Activated naive CD8-positive, alpha-beta T cell treated with anti-CD3 and anti-CD28 coated beads for 36 hours (primary cell): ENCODE measurements at places on chromosomes 3 and 15.
A peak's percentile ranks its signal among the peaks of the same experiment; 100 is the strongest.

GRCh38 chr3:36542186-36542585, 161.9 kb downstream of the STAC start:
- no peak for DNase-seq

DNA sequence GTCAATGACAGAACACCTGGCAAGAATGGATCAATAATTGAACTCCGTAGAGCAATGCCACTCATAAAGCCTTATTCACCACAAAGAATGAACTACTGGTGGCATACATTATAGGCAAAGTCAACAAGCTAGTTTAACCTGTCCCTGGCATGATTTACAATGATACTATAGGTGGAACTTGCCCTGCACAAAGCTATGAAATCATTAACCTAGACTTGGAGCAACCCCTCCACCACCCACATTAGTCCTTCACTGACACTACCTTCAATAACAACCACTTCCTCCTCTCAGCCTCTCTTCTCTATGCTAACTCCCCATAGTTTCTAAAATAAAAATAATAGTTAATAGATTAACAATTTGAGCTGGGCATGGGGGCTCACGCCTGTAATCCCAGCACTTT, 54.4 kb downstream of the ACAP2 start:
- DNase-seq = no peak

DNA sequence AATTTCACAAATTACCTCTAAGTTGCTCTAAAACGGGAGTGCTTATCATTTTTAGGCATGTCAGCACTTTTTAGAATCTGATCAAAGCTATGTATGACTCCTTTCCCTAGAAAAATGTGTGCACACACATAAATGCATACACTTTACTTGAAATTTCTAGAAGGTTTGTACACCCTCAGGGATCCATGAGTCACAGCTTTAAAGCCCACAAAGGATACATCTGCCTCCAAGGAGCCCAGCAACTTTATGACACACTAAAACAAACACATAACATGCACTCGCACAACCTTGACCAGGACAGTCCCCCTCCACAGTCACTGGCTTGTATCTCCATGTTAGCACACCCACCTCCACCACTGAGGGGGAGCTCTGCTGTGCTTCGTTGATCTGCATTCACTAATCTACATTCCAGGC, 722.0 kb upstream of the CFAP20DC start:
- DNase-seq = no peak

DNA sequence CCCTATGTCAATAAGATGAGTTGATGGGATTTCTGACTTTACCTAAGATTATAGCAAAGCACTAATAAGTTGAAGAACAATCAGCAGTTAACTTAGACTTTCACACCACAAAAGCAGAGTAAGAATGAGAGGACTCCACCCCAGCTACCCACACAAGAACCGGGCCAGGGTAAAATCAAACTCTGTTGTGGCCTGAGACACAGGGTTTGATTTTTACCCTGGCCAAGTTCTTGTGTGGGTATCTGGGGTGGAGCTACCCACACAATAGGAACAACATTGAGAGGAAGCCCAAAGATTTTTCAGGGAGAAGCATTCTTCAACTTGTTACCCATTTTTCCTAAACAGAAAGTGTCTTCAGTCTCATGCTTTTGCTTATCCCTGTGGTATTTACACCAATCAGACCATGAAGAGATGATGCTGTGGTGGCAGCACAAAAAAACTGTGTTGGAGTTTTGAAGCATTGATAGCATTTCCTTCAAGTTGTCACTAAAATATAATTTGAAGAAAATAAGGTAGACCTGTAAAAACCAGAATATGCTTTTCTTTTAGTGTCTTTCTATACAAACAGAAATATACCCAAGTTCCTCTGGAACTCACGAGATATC, 25.6 kb downstream of the CPOX start:
- DNase-seq = no peak

GRCh38 chr3:197495059-197495455, 60.7 kb downstream of the BDH1 start:
- no peak for DNase-seq

- no peak for DNase-seq
Observed at GRCh38 chr3:133965906-133966305, 63.8 kb downstream of the SLCO2A1 start.

DNA sequence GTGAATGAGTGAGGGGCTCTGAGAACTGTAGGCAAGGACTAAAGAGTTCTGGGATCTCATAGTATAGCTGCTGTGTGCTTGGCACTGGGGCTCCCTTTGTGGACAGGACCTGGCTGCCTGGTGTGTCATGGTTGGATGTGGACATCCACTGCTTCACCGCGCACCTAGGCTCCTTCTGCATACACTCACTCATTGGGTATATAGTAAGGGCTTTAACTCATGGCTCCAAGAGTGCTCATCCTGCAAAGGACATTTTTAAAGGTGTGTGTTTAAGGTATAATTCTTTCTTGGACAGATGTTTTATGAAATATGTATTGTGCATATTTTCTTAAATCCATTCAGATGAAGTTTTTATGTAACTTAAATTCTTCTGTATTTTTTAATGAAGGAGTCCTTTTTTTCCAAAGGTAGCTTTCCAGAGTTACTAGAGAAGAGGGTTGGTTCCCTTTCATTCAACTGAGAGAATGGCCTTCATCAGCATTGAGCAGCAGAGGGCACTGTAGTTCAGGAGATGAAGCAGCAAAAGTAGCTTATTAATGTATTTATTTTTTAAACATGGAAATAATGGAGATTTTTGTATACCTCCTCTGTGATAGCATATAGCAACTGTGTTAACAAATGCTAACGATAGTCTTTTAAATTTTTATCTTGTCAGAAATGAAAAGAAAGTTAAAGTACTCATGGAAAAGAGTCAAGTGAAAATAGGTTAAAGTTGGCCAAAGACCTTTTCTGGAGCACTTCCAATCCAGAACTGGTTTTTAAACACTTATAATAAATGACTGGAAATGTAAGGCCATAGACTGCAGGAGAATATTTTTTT, 25.2 kb downstream of the OXNAD1 start:
- DNase-seq = peak; percentile 36
